Uterus (tissue), 4 donors: ENCODE measurements at places on chromosomes 6 and 20. TPM values are rescaled to one million over a fixed set of nuclear protein-coding genes. Genes with fewer than 3 reads are reported as not detected.

The ULBP1 gene
- total RNA-seq: not detected

The SNAP25 gene
- total RNA-seq: 5.3 TPM

The EPPIN gene
- not detected for total RNA-seq

The SEMG1 gene
- not detected for total RNA-seq

The SLC26A8 gene
- total RNA-seq: not detected

The SLC22A7 gene
- total RNA-seq: not detected

The DUSP15 gene
- not detected for total RNA-seq

The FANCE gene
- total RNA-seq: 11.3 TPM

The ENTPD6 gene
- total RNA-seq: 38.8 TPM

DNA sequence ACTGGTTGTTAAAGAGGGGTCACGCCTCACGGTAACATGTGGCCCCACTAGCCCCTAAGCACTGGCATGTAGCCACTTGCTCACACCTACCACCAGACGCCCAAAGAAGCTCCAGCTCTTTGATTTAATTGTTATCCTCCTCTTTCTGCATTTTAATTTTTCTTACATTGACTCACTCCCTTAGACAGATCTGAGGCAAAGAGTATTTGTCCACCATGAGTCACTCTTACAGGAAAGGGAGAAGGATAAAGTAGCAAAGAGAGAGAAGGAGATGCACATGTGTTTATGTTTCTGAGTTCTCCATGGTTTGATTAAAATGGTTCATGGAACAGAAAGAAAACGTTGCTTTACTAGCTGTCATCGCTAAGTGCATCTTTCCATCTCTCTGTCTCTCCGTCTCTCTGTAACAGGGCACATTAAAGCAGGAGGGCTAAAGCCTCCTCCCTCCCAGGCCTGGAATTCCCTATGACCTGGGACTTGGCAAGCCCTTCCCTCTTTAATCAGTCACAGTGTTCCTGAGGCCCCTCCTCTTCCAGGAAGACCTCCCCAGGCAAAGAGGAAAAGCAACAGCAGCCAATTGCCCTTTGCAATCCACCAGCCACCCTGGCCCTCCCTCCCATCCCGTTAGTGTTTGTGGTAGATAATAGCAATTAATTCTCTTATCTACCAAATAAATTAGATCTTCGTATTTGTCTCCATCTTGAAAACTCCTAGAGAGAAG lies 112.8 kb upstream of the TSHZ2 start:
- DNase-seq: peak; percentile 23

GRCh38 chr6:158603261-158604047 lies 41.1 kb downstream of the DYNLT1 start:
- no peak for DNase-seq

- DNase-seq: no peak
These were observed 509.0 kb downstream of the CD83 start for GRCh38 chr6:14626556-14626955.

DNA sequence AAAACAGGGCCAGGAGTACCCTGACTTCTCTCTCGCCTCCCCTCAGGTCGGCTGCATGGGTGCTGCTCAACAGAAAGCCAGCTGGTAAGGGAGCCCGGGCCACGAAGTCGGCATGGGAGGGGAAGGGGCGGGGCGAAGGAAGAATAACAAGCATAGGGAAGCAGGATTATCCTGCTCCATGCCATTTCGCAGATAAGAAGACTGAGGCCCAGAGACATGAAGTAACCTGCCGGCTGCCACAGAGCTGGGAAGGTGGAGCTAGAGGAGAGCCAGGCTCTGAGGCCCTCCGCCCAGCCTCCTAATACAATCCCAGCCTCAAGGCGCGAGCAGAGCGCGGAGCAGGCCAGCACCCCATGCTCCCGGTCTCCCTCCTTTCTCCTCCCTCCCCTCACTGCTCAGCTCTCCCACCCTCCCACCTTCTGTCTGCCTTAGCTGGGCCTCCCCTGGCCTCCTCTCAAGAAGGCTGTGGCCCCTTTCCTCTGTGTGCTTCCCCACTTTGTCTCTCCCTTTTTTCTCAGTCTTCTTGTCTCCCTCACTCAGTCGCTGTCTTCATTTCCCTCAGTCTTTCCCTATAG lies 13.2 kb upstream of the HMGA1 start:
- peak; percentile 50 for DNase-seq

- no peak for DNase-seq
These were observed 100.1 kb downstream of the DNAH8 start for GRCh38 chr6:38815250-38815649.

GRCh38 chr6:33965766-33966165 lies 162.0 kb upstream of the MLN start:
- no peak for DNase-seq

GRCh38 chr6:5211492-5211891 lies 49.3 kb downstream of the LYRM4 start:
- DNase-seq: no peak

DNA sequence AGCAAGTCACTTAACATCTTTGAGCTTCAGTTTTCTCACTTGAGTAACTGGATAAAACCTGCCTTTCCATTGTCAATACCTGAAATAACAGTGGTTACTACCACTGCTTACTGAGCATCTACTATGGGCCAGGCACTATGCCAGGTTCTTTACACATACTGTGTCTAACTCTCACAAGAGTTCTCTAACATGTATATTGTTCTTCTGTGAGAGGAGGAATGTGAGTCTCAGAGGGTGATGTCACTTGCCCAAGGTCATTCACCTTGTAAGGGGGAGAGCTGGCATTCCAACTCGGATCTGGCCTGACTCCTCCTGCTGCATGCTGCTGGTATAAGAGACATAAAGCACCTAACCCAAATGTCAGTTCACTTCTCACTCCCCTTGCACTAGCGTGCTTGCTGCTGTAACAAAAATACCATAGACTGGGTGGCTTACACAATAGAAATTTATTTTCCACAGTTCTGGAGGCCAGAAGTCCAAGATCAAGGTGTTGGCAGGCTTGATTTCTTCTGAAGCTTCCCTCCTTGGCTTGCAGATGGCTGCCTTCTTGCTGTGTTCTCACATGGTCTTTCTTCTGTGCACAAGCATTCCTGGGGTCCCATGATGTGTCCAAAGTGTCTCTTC lies 21.9 kb upstream of the SGK2 start:
- no peak for DNase-seq

DNA sequence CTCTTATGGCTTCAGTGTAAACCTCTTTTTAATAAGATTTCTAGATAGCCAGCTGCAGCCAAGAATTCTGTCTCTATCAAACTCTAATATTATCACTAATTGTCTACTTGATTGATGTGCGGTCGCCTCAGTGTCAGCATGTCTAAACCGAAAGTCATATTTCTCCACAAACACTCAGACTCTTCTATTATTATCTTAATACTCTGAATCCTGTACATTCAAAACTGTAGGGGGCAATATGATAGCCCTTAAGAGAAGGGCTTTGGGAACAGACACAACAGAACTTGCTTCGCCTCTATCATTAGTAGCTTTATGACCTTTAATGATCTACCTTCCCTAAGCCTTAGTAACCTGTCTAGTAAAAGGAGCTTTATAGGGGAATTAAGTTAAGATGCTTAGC lies 379.7 kb upstream of the PTCHD4 start:
- DNase-seq: no peak
